ENCODE measurements at places on chromosomes 7 and 10.

DNA sequence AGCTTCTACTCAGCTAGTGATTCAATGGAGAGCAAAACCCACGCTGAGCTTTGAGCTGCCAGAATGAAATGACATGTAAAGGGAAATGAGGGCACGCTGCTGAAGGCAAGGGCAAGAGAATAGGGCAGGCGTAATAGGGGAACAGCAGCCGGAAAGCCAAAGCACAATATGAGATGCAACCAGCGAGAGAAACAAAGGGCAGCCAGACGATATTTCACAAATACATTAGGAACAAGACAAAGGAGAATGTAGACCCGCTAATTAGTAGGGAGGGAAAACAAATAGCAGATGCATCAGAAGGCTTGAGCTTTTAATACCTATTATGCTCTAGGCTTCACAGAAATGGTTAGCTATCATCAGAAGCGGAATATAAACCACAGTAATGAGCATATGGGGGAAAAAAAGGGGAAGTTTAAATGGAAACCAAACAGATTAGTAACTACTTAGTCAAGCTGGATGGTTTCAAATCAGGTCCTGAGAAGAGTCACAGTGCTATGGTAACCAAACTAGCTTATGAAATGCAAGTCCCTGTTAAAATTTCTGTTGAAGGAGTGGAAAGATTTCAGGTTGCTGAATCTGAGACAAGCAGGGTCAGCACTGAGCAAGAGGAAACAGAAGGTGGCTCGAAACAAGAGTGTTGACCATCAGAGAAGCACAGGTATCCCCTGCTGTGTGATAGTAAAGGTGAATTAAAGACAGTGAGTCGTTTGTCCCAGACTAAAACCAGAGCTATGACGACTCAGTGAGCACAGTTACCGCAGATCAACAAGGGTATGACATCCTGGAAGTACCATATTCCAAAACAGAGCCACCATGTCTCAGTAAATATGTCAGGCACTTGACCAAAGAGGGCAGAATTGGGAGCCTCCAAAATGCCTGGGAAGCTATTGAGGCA is 496.9 kb upstream of the CELF2 start:
- no peak for DNase-seq

- peak; percentile 32 for DNase-seq
These were observed 28.2 kb downstream of the SFR1 start for GRCh38 chr10:104150139-104150538.

DNA sequence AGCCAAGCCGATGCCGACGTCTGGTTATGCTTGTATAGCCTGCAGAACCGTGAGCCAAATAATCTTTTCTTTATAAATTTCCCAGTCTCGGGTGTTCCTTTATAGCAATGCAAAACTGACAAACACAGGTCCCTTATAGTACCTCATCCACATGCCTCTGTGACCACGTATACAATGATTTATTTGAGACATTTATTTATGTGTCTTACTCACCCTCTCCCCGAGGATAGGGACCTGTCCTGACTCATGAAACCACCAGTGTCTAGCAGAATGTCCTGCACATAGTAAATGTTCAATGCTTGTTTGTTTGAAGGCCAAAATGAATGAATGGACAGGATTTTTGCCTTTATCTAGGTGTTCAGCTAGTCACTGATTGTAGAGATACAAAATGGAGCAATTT is 147.9 kb upstream of the FZD8 start:
- DNase-seq = peak; percentile 94

DNA sequence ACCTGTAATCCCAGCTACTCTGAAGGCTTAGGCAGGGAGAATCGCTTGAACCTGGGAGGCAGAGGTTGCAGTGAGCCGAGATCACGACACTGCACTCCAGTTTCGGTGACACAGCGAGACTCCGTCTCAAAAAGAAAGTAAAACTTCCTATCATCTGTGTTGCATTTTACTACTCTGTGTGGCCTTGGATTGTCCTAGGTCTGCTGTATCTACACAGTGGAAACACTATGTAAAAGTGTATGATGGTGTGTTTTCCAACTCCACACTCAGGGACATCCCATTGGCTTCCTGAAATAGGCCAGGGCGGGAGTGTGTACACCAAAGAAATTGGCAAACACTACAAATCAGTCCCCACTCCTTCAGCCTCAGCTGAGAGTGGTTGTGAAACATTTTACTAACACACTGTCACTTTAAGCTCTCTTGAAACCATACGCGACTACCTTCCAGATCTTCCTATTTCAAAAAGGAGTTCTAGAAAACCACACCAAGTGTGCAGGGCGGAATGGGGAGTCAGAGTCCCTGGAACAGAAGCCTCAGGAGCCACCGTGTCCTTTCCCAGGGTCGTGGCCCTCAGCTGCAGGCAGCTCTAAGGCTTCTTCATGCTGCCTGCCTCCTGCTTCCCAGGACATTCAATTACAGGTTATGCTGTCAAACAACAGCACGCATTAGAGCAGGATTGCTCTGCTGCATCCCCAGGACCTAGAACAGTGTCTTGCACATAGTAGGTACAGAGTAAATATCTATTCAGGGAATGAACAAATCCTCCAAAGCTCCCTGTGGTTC is 275.4 kb downstream of the PARD3 start:
- DNase-seq = no peak

- no peak for DNase-seq
These were observed 336.0 kb downstream of the AUTS2 start for GRCh38 chr7:69934144-69934903.

GRCh38 chr7:139619367-139619657 is 95.8 kb downstream of the CLEC2L start:
- no peak for DNase-seq

- no peak for DNase-seq
These were observed 39.9 kb upstream of the BNIP3 start for GRCh38 chr10:132021504-132022143.

GRCh38 chr10:122655524-122656307 is 43.9 kb downstream of the C10orf120 start:
- DNase-seq = no peak

- peak; percentile 22 for DNase-seq
These were observed 481 bp upstream of the NPM3 start for GRCh38 chr10:101783736-101784118.

- peak; percentile 58 for DNase-seq
These were observed 67.3 kb downstream of the EPDR1 start for GRCh38 chr7:37987732-37988131.

- no peak for DNase-seq
These were observed 2.4 kb downstream of the RASGEF1A start for GRCh38 chr10:43264344-43264964.

GRCh38 chr10:121049489-121049888 is 198.3 kb downstream of the WDR11 start:
- DNase-seq = no peak

GRCh38 chr10:128713471-128713870 is 587.2 kb upstream of the MKI67 start:
- no peak for DNase-seq

- peak; percentile 70 for DNase-seq
These were observed 10.3 kb downstream of the SFXN3 start for GRCh38 chr10:101041252-101041761.

DNA sequence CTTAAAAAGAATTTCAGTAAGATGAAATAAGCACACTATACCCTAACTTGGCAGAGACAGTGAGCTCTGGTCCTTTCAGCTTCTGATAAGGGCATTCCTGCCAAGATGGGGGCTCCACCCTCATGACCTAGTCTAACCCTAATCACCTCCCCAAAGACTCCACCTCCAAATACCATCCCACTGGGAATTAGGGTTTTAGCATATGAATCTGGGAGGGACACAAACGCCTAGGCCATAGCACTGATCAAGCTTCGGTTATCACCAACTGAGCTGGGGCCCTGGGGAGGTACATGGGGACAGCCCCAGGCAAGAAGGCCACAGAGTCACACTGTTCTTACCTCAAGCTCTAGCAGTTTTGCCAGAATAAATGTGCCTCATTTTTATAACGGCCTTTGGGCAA is 31.4 kb downstream of the PALS2 start:
- no peak for DNase-seq

- no peak for DNase-seq
These were observed 404.7 kb upstream of the PODXL start for GRCh38 chr7:131961054-131961680.

DNA sequence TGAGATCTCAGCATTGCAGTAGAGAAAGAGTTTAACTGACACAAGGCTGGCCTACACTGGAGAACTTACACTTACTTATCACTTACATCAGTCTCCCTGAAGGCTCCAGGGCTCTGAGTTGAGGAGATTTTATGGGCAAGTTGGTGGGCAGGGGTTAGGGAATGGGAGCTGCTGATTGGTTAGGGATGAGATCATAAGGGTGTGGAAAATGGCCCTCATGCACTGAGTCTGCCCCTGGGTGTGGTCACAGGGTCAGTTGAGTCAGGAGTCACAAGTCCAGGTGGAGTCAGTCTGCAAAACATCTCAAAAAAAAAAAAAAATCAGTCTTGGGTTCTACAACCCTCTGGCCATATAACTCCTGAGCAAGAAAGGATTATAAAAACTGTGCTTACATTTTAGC is 60.5 kb downstream of the PPP1R17 start:
- DNase-seq = peak; percentile 90

All from mammary epithelial cell (primary cell).